ENCODE measurements at places on chromosomes 7 and 10.

GRCh38 chr7:111090846-111091245, at the start of gene LRRN3:
LRRN3 (plus strand) TSS chr7:111091127; CDS start chr7:111122773, 31,646 bp downstream.
- peak; percentile 48 for DNase-seq

DNA sequence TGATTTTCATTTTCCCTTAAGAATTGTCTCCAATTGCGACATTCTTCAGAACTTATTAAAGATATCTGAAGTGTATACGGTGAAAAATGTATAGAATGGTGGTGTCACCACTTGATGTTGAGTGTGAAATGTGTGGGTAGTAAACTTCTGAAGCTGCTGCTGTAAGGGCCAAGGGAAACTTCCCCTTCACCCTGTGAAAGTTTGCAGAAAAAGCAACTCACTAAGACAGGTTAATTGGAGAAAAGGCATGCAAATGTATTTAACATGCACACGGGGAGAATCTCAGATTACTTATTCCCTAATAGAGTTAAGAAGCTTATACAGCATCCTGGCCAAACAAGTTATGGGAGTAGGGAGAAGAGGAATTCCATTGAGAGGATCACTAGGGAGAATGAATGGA, 173.0 kb downstream of the NSUN6 start:
- no peak for DNase-seq

DNA sequence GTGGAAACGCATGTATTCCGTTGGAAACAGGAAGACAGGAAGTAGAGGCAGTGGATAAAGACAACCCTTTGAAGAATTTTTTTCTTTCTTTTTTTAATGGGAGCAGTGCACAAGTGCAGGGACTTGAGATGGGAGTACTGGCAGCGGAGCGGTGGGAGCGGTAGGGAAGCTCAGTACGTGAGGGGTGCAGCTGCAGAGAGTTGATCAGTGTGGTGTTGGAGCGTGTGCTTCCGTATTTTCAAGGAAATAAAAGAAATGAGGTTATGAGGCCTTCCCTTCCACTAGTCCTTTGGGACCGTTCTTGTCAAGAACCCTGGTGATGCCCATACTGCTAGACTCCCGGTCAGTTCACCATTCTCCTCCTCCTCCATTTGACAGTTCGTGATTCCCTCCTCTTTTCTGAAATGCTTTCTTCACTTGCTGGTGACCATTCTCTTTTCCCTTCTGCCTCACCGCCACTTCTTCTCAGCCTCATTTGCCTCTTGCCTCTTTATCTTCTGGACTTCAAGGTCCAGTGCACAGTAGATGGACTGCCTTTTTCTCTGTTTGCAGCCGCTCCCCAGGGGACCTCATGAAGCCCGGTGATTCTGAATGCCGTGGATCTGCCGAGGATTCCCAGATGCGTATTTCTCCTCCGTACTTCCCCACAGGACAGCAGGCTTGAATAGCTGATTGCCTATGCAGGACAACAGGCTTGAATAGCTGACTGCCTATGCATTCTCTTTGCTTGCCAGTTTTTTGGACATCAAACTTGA, 39.1 kb upstream of the TMEM236 start:
- DNase-seq, result no peak

GRCh38 chr7:156463280-156463679, 177.3 kb upstream of the RNF32 start:
- DNase-seq, result no peak

- DNase-seq, result no peak
Measured at GRCh38 chr10:125156196-125156595, 4.2 kb downstream of the CTBP2 start.

DNA sequence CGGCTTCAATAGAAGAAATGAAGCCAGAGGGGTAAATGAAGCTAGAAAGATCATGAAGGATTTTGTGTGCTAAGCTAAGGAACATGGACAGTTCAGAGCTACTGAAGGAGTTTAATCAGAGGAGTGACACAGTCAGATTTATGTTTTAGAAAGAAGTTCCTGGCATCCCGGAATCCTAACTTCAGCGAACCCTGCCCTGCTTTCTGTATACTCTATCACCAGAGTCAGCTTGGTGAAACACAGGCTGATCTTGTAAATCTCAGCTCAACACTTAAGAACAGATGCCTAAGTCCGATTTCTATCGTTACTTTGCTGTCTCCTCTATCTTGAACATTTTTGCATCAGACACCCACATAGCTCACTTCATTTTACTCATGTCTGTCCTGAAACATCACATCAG, 9.1 kb downstream of the AHR start:
- DNase-seq, result no peak

DNA sequence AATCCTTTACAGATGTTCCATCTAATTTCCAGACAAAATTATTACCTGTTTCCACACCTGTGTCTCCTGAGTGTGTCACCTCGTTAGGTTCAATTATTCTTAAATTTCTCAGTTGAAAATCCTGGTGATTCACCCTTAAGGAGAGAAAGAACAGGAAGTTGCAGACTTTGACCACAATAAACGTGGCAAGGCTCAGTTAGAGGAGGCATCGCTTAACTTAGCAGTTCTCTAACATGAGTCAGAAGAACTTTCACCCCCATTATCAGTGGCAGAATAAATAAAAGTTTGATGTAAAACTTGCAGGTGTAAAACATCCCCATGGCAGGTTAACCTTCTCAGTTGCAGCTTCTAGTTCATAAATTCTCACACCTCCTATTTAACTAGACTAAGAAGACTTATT, 8.3 kb downstream of the XPNPEP1 start:
- peak; percentile 58 for DNase-seq

- no peak for DNase-seq
Measured at GRCh38 chr10:49335364-49335972, 36.5 kb downstream of the C10orf71 start.

DNA sequence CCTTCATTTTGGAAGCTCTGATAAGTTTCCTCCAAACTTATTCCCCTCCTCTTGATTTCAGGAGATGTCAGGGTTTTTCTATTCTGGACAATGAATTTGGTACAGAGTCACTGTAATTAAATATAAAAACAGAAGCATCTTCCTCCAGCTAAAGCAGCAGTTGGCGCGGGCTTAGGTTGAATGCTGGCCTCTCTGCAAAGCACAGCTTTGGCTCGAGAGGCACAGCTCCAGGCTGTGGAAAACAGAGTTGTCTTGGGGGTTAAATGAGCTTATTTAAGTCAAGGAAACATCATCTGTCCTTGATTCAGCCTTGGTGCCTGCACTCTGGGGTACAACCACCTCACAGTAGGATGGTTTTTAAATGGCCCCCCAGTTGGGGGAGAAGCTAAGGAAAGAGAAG, 35.0 kb upstream of the PDCD4 start:
- DNase-seq, result no peak

GRCh38 chr10:70234668-70235447, 1.6 kb upstream of the PPA1 start:
- DNase-seq, result no peak

DNA sequence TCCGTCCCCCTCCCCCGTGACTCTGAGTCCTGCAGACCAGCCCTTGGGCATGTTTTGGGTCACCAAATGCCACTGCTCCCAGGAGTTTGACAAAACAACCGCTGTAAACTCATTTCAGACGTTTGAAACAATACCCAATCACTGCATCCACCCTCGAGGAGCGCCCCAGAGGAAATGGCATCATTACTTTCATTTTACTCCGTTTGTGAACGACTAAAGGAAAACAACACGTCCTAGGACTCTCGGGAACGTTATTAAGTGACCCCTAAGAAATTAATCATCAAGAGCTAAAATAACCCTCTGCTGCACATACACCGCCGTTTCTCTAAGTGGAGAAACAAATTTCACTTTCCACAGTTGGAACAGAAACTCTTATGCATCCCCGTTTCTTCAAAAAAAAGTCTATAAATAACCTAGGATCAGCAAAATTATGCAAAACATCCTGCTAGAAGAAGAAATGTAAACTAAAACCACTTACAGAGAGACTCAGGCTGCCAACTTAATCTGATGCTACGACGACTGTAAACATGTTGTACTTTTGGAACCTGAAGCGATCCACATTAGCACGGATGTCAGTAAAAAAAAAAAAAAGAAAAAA, 109.9 kb upstream of the EFCAB10 start:
- DNase-seq, result no peak

DNA sequence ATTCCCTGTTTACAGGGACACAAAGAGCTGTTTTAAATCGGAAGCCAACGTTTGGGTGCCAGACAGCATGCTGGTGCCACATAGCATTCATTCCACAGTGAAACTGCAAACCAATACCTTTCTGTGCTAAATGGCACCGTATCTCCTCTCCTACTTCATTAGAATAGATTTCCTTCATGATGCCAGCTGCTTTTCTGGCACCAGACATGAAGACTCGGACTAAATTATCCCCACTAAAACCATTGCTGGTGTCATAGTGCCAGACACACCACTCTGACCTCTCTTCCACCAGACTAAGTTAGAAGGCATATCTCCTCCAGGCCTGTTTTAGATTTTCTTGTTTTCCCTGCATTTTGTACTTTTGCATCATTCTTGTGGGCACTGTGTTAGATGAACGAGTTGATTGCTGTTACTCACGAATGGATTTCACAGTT, 155.1 kb downstream of the ETV1 start:
- DNase-seq, result no peak

DNA sequence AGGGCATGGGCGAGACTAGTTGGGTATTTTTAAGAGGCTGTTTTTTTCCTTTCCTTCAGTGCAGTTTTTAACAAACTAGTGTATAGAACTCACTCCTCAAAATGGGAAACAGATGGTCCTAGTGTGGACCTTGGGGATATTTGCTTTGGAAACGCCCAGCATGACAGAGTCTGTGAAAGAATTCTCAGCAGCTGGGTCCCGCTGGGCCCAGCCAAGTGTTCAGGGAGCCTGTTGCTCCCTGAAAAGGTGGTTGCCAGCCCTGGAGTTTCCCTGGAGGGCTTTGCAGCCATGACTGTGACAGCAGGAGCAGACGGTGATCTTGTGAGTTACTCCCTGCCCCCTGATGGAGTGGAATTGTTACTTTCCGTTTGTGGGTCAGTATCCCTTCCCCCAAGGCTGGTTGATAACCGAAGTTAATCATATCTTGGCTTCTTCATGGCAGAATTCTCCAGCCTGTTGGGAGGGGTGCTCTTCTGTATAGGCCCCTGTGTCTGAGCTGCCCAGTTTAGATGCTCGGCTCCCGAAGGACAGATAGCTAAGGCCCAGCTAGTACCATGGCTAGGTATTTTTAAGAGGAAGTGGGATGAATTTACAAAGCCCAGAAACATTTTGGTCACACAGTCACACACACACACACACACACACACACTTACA, 278.6 kb upstream of the HABP2 start:
- no peak for DNase-seq

DNA sequence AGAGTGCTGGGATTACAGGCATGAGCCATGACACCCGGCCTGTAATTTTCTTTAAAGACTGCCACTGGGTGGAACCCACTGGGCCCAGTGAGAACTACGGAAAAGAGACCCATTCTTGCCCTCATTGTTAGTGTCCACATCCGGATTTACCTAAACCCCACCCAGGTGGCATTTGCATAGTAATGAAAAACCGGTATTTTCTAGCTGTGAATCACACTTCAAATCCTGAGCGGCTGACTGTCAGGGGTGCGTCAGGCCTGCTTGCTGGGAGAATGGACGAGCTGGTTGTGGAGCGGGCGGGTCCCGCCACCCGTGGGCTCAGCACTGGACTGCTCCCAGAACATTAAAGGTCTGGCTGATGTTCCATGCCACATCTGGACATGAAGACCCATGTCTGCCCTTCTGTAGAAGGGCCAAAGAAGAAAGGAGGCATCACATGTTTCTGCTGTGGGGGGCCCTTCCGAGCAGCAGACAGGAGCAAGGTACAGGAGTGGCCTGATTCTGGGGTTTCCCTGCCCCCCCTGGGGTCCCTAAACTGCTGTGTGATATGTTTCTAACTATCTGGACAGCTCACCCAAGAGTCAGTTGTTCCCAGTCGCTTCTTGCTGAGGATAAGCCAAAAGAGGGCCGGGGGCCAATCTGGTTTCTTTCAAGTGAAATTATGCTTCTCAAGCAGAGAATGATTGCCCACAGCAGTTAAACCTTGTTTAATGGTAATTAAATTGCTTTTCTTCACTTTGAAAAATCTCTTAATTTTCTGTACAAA, 46.4 kb downstream of the KIAA1217 start:
- DNase-seq, result no peak

DNA sequence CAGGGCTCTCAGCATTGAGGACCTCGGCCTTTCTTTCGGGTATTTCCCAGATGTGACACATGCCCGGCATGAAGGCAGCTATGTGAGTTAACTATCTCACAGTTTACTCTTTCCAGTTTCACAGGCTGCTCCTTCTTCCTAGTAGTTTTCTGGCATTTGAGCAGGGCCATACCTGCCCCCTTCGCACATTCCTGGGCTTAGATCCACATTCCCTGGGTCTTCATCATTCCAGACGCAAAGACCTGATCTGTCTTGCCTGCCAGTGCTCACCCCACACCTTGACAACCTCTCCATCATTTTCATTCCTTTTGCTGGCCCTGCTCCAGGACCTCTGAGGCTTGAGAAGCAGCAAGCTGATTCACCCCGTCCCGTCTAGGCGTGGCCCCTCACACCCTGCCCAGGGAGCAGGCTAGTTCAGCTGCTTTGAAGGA, 227.5 kb downstream of the WDR11 start:
- DNase-seq, result no peak

GRCh38 chr7:31027161-31027965, 24.7 kb upstream of the ADCYAP1R1 start:
- DNase-seq, result no peak

- DNase-seq, result no peak
Measured at GRCh38 chr7:64908358-64908757, 5.3 kb downstream of the ZNF273 start.

DNA sequence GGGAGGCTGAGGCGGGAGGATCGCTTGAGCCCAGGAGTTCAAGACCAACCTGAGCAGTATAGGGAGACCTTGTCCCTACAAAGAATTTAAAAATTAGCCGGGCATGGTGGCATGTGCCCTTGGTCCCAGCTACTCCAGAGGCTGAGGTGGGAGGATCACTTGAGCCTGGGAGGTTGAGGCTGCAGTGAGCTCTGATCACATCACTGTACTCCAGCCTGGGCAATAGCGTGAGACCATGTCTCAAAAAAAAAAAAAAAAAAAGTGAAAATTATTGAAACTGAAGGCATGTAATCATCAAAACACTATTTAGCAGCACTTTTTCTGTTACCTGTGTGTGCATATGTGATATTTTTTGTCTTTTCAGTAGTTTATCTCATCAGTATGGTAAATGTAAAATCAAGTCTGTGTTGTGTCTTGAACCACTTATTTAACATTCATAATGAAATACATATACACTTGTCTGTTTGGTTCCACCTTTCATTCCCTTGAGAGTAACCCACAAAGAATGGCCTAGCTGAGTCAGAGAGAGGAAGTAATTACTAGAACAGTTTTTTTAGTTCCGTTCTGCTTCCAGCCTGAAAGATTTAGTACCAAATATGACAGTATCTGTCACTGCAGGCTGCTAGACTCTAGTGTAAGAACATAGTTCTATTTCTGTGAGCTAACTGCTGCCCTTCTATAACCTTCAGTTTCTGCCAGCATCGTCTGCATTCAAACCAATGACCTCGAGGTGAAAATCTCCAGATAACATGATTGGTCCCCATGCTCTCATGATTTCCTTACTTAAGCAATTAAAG, 68.6 kb downstream of the MMRN2 start:
- no peak for DNase-seq

DNA sequence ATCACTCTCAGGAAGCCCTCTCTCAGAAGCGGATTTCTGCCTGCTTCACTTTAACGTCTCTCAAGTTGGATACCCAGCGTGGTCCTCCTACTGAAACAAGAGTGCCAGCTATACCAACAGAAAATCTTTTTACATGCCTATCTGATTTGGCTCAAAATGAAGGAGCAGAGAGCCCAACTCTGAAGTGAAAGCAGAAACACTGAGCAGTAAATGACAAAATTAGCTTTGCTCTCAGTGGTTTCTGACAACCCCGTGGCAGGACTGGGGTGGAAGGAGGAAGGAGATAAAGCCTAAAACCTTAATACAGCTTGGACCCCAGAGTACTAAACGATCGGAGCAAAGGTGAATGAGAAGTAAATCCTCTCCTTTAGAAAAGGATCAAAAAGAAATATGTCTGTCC, 25.1 kb upstream of the GPR37 start:
- no peak for DNase-seq
